ENCODE measurements at places on chromosomes 5 and 9.

- no peak for DNase-seq
Observed at GRCh38 chr9:88926781-88927505, 64.3 kb upstream of the S1PR3 start.

DNA sequence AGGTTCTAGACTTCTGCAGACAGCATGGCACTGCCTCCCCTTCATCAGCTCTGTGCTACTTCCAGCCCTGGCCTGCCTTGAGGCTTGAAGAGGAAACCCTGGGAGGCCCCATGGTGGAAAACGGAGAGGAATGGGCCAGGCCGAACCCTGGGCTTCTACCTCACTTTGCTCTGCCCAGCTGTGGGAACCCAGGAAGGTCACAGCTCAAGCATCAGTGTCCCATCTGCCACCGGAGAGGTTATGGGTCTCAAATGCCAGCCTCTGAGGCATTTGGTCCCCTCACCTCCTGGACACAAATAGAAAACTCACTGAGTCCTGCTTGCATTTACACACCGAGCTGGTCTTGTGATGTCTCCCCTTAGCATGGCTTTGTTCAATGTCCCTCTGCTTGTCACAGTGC, 80.1 kb upstream of the ALDH1B1 start:
- no peak for DNase-seq

DNA sequence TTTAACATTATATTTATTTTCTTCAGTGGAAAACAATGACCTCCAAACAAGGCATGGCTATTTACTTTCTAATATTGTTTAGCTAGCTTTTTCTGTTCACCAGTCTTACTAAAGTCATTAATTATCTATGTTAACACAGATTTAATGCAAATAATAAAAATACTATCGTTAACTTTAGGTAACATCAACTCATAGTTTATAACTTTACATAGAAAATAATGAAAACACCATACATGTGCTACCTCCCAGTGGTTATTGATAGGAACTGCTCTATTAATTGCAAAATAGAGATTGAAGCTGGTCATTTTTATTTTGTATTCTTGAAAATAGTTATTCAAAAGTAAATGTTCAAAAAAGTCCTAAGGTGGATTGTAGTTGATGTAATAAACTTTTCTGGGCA, 78.3 kb upstream of the HCN1 start:
- DNase-seq = no peak

GRCh38 chr5:66608501-66608900, 12.3 kb downstream of the MAST4 start:
- no peak for DNase-seq

DNA sequence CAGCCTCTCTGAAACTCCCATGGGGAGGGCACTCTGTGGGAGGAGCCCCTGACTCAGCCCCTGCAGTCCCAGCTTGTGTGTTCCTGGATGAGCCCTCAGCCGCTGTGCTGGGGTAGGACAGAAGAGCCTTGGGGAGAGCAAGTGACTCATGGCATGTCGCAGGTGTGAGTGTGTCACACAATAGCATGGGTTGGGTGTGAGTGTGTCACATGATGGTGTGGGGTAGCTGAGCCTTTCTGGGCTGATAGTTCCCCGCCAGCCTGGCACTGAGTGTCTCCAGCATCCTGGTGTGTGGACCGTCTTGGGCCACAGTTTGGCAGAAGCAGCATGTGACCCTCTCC, 83.4 kb downstream of the PHF2 start:
- no peak for DNase-seq

- no peak for DNase-seq
Observed at GRCh38 chr5:154947778-154948177, 6.9 kb downstream of the MRPL22 start.

GRCh38 chr5:15538516-15538915, 38.5 kb downstream of the FBXL7 start:
- no peak for DNase-seq

GRCh38 chr5:71475788-71476384, 20.4 kb downstream of the BDP1 start:
- no peak for DNase-seq

DNA sequence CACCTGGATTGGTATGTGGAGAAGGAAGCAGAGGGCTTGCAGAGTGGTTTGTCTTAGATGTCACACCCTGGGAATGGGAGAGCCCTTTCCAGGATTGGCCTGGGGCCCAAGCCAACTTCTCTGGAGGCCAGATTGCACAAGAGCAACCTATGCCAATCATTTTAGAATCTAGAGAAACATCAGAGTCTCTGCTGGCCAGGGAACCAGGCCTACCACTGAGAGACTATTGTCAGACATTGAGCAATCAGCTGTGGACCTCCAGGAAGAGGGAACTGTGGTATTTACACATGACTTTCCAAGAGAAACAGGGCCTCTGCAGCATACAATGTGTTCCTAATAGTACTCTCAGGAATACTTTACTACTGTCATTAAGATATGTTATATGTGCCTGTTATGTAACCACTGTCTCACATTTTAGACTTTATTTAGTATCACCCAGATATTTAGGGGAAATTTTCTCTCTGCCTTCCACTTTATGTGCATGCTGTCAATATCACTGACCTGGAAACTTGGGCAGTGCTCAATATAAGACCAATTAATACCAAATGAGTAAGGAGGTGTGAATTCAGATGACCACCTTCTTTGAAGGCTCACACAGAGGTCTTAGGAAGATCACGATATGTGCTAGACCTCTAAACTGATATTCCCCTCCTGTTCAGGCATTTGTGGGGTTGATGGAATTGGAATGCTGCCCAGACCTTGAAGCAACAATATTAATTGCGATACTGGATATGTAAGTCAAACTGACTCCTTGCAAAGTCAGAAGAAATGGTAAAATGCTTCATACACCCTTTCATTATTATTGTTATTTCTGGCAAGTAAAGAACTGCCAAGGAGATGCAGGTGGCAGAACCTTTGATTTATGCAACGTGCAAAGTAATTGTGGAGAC, 20.5 kb upstream of the CCL28 start:
- no peak for DNase-seq

DNA sequence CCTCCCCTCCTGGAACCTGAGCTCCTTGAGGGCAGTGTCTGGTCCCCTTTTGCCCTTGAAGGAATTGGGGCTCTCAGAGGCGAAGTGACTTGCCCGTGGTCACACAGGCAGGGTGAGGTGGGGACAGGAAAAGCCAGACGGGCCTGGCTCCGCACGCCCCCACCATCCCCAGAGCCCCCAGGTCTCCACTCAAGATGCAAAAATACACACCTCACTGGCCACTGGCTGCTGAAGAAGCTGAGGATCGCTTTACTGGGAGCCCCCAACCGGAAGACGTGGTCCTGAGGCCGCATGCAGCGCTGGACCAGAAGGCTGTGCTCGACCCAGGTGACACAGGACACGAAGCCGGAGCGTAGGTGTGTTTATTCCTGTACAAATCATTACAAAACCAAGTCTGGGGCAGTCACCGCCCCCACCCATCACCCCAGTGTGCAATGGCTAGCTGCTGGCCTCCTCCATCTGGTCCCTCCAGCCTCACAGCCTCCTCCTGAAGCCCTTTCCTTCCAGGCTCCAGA, 7.6 kb upstream of the AK1 start:
- no peak for DNase-seq

DNA sequence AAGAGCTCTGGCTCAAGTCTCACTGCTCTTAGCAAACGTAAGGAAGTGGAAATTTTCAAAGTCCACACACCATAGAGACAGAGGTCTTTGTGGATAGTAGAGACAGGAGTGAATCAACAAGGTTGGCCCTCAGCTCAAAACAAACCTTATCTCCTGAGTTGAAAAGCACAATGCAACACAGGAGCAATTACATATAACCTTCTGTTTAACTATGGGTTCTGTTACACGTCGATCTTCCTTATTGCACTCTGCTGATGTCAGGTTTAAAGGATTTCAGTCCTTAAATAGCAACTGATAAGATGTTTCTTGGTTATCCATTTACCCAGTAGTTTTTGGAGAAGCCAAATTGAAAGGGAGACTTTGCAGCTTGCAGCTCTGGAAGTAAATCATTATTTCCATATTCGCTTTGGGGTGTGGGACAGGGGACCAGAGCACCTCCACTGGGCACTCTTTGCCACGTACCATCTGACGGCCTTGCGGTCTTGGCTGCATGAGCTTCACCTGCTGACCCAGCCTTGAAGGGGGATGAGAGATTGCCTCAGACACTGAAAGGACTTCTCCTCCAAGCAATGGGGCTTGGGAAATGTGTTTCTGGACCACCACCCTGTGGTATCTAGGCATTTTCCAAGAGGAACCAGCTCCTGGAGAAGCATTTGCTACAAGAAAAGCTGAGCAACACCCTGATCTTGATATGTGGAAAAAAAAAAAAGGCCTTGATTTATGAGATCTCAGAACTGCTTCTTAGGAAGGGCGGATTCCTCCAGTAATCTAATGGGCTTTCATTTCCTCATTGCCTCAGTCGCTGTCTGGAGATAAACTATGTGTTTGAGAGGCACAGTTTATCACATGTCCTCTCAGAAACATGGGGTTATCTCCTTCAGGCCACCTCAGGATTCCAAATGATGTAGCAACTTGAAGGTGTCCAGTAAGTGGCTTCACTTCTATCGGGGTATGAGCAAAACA, 56.2 kb upstream of the ZNF622 start:
- DNase-seq = no peak

GRCh38 chr5:132408456-132408855, 38.9 kb downstream of the SLC22A5 start:
- DNase-seq = no peak

GRCh38 chr9:967436-967835, 9.0 kb upstream of the DMRT3 start:
- no peak for DNase-seq

DNA sequence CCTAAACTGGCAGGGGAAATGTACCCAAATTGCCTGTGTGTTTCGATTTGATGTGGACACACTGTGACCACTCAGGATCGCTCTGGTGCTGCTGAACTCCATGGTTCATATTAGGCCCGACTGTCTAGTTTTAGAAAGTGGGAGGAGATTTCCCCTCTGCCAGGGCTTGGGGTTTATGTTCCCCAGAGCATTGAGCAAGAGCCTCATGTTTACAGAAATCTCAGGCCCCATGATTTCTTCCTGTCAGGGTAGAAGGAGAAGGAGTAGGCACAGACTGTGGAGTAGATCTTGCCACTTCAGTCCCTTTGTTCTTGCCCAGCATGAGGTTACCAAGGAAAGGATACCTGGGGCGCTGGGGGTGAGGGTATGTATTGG, 40.8 kb upstream of the GLRX start:
- DNase-seq = no peak
